ENCODE measurements at places on chromosomes 7 and 10. TPM values are rescaled to one million over a fixed set of nuclear protein-coding genes. Genes with fewer than 3 reads are reported as not detected.

GRCh38 chr10:102375867-102376266, 19.6 kb upstream of the NFKB2 start:
- DNase-seq: no peak

The LRRC18 gene
- 0.12 TPM for polyA plus RNA-seq

- peak; percentile 55 for DNase-seq
Measured at GRCh38 chr7:30285067-30285535, 704 bp downstream of the ZNRF2 start.

- no peak for DNase-seq
Measured at GRCh38 chr7:134084488-134085144, 42.5 kb upstream of the LRGUK start.

The FOXI2 gene
- polyA plus RNA-seq: 0.36 TPM

Data from hindlimb muscle (tissue), 1 donor.